ENCODE measurements at places on chromosomes 16 and 17.
A peak's percentile ranks its signal among the peaks of the same experiment; 100 is the strongest.

- DNase-seq = no peak
Measured at GRCh38 chr16:67426022-67426421, 4.9 kb upstream of the HSD11B2 start.

- DNase-seq = no peak
Measured at GRCh38 chr16:51807551-51807950, 656.5 kb upstream of the SALL1 start.

- DNase-seq = no peak
Measured at GRCh38 chr17:57424777-57425188, 168.5 kb downstream of the MSI2 start.

DNA sequence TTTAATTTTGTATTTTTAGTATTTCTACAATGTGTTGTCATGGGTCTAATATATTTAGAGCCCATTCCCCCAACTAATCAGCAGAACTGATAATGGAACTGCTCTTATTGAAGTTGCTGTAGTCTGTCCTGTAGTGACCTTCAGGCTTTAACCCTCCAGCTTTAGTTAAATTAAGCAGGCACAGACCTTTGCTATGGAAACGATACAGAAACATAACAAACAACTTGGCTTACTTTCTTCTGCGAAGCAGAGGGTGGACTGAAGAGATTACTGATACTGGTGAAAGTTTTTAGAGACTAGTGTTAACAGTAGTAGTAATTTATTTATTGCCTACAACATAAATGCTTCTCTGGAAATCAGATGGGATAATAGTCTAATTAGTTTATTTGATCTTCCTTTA lies 61.4 kb downstream of the NFATC3 start:
- no peak for DNase-seq

DNA sequence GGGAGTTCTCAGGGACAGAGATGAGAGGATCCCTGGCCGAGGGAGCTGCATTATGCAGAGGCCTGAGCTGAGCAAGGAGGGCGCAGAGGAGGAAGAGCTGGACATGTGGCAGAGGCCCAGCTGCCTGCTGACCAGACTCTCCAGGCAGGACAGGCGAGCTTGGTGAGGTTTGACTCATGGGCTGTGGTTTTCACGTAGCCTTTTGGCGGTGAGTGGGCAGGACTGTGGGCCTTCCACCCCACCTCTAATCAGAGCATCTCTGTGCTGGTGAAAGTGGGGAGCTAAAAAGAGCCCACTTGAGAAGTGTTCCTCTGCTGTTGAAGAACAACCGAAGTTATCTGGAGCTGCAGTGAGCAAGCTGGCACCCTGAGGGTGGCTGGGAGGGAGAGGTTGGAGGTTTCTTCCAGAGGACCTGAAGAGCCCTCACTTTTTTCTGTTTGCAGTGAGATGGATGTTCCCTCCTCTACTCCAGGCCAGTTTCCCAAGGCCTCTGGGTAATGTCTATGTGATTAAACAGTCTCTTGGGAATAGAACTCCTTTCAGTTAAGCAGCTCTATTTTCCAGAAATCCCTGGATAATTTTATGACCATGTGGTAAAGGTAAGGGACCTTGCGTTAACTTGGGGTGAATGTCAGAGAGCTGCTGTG lies 11.9 kb downstream of the EPN2 start:
- DNase-seq = no peak

GRCh38 chr17:17098551-17099179 lies 56.4 kb downstream of the MPRIP start:
- no peak for DNase-seq

DNA sequence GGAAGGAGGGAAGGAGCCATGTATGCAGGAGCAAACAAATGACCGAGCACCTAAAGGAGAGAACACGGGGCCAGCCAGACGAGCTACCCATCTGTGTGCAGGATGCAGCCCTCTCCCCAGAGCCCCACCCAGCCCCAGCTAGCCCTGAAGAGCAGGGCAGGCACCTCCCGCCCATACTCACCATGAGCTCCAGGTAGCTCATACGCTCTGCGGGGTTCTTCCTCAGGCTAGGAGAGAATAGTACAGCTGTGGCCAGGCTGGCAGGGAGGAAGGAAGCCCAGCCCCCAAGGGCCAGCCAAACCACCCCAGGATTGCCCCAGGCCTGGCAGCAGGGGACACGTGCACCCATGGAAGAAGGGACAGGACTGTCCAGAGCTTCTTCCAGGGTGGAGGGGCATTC lies 81.9 kb downstream of the KCNJ18 start:
- no peak for DNase-seq

- DNase-seq = peak; percentile 36
Measured at GRCh38 chr16:56203052-56203451, 11.8 kb downstream of the GNAO1 start.

- no peak for DNase-seq
Measured at GRCh38 chr16:4179020-4179419, 62.8 kb upstream of the ADCY9 start.

- DNase-seq = no peak
Measured at GRCh38 chr17:67436233-67436632, 59.2 kb downstream of the PITPNC1 start.

- no peak for DNase-seq
Measured at GRCh38 chr16:61681124-61681523, 355.1 kb downstream of the CDH8 start.

GRCh38 chr17:81371910-81372760 lies 23.1 kb upstream of the BAHCC1 start:
- no peak for DNase-seq

DNA sequence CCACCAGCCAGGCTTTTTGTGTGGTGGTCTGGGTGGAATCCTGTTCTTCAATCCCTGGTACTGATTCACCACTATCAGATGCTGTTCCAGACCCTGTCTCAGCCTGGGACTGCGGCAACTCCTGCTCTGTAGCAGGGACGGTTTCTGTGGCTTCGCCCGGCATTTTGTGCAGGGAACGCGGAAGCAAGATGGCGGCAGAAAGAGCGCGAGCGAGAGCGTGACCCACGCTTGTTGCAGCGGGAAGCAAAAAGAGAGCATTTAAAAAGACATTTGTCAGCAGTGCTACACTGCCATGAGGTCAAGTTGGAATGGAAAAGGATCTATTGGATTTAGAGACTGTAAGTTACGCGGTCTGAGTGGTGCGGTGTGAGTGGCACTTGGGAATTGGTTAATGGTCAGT lies at the start of gene NACA2:
Gene NACA2 (minus strand): TSS at position 202 of the 400 bp plus-strand sequence. CDS start 39 bp downstream, at position 163.
- DNase-seq = no peak

GRCh38 chr17:42193969-42194899 lies at the start of gene GHDC:
GHDC (minus strand) TSS chr17:42194494; CDS start chr17:42193581, 913 bp downstream.
- peak; percentile 43 for DNase-seq

- DNase-seq = no peak
Measured at GRCh38 chr16:56715126-56715525, 14.8 kb upstream of the NUP93 start.

DNA sequence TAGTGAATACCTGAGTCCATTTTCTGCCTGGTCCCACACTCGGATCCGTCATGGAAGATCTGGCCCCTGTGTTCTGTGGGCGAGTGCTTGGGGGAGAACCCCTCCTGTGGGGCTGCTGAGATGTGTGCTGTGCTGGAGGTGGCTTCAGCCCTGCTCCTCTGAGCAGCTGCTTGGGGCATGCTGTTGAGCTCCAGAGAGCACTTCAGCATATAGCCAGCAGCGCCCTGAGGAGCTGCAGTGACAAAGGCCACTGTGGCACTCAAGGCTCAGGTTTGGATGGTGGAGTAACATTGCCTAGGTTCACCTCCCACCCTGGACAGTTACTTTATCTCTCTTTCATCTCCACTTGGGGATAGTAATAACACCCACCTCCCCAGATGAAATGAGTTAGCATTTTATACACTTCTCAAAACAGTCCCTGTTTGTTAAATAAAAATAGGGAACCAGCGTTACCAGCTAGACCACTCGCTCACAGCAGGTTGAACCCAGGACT lies 75.3 kb downstream of the KSR1 start:
- DNase-seq = no peak

DNA sequence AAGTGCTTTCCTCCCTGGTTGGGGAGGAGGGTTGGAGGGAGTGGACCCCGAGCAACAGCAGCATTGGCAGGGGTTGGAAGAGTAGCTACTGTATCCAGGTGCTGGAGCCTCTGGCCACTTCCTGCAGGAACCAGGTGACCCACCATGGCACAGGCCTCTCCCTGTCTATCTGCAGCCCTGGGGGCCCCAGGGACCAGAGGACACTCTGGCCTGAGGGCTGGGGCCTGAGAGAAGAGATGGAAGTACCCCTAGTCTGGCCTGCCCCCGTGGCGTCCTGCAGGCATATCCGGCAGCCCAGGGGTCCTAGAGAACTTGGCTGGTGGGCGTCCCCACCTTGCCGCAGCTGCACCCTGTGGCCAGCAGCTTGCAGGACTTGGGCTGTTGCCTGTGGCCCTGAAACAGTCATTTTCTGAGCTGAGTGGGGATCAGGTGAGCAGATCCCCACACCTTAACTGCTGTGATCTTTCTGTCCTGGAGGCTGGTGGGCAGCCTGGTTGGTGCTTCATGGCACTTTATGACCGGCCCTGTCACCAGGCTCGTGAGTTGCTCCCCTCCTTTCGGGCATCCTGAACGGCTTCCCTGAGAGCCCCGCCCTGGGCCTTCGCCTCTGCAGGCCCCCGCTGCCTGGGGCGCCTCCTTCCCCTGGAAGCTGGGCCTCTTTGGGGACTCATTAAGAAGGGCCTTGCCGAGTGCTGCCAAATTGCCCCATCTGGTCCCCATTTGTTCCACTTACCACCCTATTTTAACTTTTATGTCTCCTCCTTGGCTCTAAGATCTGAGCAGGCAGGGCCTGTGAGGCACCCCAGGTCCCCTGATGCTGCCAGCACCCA lies 298.6 kb downstream of the SEC14L1 start:
- DNase-seq = no peak

DNA sequence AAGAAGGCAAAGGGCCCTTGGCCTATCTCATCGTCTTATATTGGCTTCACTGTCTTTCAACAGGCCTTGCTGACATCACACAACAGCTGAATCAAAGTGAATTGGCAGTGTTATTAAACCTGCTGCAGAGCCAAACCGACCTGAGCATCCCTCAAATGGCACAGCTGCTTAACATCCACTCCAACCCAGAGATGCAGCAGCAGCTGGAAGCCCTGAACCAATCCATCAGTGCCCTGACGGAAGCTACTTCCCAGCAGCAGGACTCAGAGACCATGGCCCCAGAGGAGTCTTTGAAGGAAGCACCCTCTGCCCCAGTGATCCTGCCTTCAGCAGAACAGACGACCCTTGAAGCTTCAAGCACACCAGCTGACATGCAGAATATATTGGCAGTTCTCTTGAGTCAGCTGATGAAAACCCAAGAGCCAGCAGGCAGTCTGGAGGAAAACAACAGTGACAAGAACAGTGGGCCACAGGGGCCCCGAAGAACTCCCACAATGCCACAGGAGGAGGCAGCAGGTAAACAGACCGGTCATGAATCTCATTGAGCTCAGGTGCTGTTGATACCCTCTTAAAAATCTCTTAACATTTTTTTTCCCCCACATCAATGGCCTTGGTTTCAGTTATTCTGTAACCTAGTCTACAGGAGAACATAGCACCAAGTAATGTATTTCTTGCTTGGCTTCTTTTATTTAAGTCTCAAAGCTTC lies 64.7 kb downstream of the CDK12 start:
- no peak for DNase-seq

DNA sequence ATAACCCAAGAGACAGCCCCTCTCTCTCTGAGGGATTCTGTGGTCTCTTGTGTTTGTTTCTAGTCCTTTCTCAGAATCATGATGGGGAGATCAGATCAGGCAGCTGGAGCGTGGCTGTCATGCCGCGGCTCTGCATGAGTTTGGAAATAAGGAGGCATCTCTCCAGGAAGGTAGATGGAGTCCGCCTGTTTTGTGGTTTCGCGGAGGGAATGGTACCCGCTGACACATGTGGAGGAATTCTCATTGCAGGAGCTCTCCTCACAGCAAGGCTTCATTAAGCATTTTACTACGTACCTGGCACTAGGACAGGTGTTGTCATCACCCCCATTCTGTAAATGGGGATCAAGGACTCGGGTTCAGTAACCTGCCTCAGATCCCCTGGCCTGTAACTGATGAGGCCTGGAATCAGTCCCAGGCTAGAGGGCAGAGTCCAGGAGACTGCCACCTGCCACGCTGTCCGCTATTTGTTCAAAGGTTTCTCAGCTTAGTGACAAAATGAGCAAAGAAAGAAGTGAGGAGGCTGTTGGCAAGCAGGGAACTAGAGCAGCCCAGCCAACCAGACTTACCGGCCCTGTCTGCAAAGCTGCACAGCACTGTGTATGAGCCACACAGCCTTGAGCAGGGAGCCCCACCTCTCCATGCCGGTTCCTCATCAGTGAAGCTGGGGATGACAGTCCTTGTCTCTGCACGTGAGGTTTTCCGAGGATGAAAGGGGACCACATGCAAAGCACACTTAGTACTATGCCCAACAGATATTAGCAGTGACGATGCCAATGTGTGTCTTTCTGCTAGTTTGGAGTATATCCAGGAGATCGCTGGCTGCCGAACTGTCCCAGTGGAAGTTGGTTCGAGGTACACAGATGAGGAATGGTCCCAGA lies 11.0 kb downstream of the KDM8 start:
- no peak for DNase-seq

DNA sequence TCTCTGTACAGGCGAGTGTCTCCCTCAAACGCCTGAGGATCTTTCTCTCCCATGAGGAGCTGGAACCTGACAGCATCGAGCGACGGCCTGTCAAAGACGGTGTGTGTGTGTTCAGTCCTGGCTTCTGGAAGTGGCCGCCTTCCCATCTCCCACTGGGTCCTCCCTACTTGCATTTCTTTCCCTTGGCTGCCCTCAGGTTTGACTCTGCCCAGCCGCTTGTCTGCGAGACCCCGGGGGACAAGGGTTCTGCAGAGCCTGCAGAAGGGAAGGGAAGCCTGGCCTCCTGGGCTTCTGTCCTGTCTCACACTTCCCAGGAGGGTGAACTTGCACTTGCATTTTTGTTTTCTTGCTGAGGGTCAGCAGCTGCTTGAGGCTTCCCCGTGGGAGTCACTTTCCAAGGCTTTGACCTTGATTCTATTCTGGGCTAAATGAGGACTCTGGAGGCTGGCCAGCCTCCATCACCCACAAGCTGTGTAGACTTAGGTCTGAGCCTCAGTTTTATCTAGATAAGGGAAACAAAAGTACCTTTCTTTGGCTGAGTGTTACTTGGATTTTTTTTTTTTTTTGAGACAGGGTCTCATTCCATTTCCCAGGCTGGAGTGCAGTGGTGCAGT lies 122.3 kb downstream of the ABCC1 start:
- no peak for DNase-seq

GRCh38 chr16:24839347-24839972 lies 6.3 kb upstream of the SLC5A11 start:
- no peak for DNase-seq

DNA sequence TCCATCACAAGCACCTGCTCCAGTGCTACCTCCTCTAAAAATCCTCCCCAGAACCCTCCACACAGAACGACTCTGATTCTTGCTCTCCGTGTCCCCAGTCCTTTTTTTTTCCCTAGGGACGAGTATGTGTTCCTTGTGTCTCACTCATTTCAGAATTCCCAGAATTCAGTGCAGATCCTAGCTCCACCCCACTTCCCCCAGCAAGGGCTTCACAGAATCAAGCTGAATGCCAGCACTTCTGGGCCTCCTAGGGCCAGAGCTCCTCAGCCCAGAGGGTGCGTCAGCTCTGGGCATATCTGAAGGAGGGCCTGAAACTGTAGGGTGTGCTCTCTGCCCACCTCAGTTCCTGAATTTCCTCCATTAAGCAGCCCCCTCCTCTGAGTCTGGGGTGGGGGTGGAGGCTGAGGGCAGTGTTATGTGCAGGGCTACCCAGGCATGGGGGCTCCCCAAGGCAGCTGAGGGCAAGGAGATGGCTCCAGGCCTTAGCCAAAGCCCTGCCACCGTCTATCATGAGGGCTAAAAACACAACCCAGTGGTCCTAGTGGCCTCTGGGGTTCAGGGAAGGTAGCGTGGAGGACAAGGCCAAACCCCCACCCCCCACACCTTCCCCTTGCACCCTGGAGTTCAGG lies 6.5 kb downstream of the UNC119 start:
- no peak for DNase-seq

GRCh38 chr17:39671651-39672521 lies 3.6 kb downstream of the PNMT start:
- DNase-seq = no peak
